ENCODE measurements at places on chromosomes 7 and 10.

- DNase-seq: no peak
These were observed 1265.8 kb downstream of the REEP3 start for GRCh38 chr10:64786989-64787388.

DNA sequence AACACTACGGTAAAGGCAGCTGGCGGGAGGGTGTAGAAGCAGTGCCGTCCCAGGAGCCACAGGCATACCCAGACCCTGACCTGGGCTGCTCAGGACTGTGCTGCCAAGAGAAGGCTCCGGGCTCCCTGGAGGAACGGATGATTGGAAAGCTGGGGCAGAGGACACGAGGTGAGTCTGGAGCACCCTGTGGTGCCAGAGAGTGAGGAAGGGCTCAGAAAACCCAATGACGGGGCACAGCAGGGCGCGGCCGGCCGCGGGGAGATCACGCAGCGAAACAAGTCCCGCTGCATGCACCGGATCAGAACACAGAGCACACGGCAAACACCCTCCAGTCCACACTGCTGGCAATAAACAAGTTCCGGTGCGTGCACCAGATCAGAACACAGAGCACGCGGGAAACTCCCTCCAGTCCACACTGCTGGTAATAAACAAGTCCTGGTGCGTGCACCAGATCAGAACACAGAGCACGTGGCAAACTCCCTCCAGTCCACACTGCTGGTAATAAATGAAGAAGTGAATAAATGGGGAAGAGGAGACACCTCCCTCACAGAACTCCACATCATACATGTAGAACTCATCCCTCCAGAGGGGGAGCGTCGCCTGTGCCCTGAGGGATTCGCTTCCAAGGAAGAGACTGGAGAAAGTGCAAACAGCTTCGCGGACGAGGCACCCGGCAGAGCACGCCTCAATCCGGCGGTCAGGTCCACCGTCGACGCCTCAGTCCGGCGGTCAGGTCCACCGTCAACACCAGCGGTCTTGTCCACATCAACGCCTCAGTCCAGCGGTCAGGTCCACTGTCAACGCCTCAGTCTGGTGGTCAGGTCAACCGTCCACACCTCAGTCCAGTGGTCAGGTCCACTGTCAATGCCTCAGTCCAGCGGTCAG lies 265.0 kb downstream of the MAD1L1 start:
- DNase-seq: no peak

DNA sequence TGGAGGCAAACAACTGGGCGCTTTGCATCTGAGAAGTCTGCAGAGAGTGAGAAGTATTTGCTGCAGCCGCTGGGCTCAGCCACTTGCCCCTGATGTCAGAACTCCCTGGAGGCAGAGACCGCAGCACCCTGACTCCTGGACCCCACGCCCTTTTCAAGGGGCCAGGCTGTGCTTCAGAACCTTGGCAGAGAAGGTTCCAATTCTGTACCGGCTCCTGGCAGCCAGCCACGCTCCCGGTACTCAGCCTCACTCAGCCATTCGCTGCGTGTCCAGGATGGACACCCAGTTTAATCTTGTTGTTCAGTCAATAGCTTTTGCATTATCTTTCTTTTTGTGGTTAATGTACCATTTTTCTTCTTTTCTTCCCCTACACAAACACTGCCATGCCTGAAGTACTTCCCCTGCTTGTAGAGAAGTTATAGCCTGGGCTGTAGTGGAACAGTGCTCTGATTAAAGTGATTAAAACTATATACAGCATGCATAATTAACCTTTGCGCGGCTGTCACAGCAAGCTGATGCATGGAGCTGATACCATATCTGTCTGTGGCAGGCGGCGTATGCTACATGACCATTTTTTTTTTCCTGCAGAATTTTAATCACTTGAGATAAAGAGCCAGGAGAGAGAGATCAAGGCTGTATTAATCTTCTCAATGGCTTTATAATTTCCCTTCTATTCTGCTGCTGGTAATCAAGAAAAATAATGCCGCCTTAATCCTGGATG lies 578.5 kb downstream of the SDK1 start:
- DNase-seq: no peak

GRCh38 chr10:106502641-106503040 lies 661.9 kb downstream of the SORCS1 start:
- DNase-seq: no peak

DNA sequence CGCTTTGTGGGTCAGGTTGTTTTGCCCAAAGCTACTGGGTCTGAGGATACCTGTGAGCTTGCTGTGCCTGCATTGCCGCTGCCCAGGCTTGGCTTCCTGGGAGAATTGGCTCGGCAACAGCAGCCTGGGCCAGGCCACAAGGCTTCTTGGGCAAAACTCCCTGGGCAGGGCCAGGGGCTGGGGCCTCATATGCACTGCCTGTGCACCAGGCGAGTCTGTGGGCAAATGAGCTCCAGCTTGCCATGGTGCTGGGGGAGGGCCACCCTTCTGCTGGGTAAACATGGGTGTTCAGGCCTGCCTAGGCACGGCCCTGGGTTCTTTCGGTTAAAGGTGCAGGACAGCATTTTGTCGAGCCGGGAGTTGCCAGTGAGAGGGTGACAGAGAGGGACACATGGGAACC lies 19.4 kb downstream of the ZMIZ1 start:
- no peak for DNase-seq

GRCh38 chr10:118585794-118586193 lies 9.7 kb downstream of the PRLHR start:
- DNase-seq: no peak

Measured in stimulated activated naive CD8-positive, alpha-beta T cell treated with anti-CD3 and anti-CD28 coated beads, Interleukin-15, amount 100 ng/mL, for 72 hours (primary cell).